ENCODE measurements at places on chromosomes 13 and 19.

DNA sequence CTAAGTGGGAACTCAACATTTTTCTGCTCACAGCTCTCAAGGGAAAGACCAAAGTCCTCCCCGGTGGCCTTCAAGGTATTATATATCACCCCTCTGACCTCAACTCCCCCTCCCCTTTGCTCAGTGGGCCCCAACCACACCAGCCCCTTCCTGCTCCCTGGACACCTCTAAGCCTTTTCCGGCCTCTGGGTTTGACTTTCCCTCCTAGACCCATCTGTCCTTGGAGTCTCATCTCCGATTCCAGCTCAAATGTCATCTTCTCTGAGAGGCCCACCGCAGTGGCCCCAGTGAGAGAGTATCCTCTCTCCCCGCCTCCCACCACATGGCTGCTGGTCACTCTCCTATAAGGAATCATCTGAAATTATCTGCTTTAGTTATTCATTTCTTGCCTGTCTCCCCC is 941 bp upstream of the UHRF1 start:
- no peak for ATAC-seq

DNA sequence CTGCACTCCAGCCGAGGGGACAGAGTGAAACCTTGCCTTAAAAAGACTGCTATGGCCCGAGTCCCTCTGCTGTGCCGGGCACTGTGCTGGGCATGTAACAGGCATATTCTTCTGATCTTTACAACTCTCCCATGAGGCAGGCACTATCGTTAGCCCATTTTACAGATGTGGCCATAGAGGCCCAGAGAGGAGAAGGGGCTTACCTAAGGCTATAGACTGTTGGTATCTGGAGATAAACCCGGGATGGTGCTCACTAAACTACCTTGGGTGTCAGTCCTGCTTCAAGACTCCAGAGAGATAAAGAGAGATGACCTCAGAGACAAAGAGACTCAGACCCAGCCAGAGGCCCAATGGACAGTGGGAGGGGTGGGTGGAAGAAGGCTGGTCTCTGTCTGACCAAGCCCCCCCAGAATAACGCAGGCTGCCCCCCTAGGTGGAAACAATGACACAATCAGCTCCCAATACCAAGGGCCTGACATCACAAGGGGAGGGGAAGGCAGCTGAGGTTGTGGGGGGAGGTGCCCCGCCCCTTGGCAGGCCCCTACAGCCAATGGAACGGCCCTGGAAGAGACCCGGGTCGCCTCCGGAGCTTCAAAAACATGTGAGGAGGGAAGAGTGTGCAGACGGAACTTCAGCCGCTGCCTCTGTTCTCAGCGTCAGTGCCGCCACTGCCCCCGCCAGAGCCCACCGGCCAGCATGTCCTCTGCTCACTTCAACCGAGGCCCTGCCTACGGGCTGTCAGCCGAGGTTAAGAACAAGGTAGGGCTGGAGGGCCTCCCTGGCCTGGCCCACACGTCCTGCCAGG is at the start of gene CNN1:
TSS of gene CNN1 (plus strand) at position 620 of the 805 bp plus-strand sequence. CDS start at position 697, 77 bp downstream.
- no peak for ATAC-seq

DNA sequence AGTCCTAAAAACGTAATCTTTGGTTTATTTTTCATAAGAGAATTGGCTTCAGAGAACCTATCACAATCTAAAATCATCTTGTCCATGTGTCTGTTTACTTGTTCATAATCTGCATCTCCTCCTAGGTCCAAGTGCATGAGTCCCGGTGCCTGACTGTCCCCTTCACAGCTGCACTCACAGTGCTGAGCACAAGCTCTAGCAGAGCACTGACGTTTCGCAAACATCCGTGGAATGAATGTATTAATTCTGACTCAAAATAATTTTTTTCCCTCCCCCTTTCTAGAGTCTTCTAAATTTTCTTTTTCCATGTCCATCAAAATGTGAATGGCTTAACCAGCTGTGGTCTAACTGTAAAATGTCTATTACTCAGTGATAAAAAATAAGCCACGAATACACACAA is 245.5 kb upstream of the TSHZ3 start:
- no peak for ATAC-seq

- no peak for ATAC-seq
Measured at GRCh38 chr13:60758637-60759036, 361.6 kb downstream of the TDRD3 start.

DNA sequence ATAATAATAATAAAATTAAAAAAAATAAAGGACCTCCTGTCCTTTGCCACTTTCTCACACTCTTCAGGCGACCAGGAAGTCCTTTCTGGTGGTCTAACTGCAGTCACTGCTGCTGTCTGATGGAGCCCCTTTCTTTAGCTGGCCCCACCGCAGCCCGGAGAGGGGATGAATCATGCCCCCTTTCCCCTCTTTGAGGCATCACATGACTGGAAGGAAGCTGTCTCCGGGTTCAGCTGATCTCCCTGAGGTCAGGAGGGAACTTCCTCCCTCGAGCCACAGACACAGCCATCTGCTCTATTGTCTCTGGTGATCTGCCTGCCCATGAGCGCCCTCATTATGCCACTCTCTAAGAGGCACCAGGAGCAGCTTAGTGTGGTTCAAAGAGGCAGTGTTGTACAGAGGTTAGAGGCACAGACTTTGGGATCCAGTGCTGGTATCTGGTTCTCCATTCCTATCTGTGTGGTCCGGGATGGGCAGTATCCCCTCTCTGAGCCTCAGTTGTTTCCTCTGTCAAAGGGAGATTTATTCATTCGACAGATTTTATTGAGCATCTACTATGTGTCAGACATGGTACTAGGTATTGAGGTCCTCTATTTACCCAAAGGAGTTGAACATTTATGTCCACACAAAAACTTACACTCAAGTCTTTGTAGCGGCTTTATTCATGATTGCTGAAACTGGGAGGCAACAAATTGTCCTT is 30.0 kb downstream of the VAV1 start:
- peak; percentile 49 for ATAC-seq

GRCh38 chr13:40116008-40116407 is 460.5 kb downstream of the COG6 start:
- ATAC-seq: peak; percentile 87

- no peak for ATAC-seq
Measured at GRCh38 chr19:41926763-41927496, 1.3 kb downstream of the ERFL start.

DNA sequence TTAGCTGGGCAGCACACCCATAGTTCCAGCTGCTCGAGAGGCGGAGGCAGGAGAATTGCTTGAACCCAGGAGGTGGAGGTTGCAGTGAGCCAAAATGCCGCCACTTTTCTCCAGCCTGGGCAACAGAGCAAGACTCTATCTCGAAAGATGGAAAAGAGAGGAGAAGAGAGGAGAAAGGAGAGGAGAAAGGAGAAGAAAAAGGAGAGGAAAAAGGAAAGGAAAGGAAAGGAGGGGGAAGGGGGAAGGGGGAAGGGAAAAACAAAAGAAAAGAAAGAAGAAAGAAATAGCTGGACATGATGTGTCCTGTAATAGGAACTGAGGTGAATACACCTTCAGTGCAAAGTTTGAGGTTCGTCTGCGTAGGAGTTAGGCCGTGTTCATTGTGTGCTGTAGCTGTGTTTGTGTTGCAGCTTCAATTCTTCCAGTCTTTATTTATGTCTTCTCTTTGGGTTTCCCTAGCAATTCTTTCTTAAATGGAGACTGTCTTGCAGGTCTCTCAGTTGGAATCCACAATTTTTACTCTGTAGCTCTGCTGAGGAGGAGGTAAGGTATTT is 13.4 kb downstream of the ZNF607 start:
- no peak for ATAC-seq

GRCh38 chr19:23440207-23440606 is 44.9 kb upstream of the ZNF91 start:
- ATAC-seq: no peak

- ATAC-seq: no peak
Measured at GRCh38 chr19:23402388-23402787, 7.1 kb upstream of the ZNF91 start.

GRCh38 chr13:63690672-63691071 is 2275.0 kb upstream of the PCDH20 start:
- ATAC-seq: no peak

GRCh38 chr13:72648513-72649065 is 78.8 kb downstream of the MZT1 start:
- ATAC-seq: no peak

DNA sequence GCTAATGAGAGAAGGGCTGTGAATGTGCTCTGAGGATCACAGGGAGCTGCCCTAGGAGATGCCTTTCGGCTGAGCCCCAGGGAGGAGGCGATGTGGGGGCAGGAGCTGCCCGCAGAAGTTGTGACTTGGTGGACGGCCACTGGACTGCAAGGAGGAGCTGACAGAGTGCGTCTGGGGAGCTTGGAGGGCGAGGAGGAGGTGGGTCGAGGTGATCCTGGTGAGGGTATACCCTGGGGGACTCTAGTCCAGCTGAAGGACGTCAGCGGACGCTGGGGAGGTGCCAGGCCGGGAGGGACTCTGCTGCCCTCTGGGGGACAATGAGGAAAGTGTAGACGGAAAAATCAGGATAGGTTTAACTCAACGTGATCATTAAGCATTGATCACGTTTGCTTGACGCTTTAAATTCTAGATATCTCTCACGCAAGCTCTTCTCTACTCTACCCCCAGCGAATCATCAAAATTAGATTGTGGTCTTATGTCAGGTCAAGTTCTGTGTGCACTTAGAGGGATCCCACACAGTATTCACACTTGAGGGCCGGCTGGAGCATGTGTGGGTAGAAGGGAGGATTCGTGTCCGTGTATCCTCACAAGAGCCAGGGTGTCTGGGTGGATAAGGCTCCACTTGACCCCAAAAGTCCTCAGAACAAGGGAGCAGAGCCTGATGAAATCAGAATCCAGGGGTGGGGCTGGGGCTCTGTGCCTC is 3.3 kb upstream of the CEACAM7 start:
- ATAC-seq: no peak

DNA sequence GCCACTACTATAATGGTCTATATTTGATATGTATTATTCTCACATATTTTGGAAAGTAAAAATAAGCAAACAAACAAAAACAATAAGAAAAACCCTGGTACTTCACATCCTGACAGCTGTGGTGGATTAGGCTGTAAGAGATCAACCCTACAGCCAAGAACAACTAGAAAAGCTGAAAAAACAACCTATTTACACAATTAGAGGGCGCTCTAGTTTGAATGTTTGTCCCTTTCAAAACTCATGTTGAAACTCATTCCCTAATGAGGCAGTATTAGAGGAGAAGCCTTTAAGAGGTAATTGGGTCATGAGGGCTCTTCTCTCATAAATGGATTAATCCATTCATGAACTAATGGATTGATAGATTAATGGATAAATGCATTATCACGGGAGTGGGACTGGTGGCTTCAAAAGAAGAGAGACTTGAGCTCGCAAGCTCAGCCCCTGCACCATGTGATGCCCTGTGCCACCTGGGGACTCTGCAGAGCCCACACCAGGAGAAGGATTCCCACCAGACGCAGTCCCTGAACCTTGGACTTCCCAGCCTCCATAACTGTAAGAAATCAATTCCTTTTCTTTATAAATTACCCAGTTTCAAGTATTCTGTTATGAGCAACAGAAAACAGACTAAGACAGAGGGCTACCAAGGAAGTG is 733.9 kb upstream of the ARGLU1 start:
- no peak for ATAC-seq

GRCh38 chr13:68895696-68896095 is 1211.9 kb upstream of the ATXN8OS start:
- ATAC-seq: no peak

- ATAC-seq: no peak
Measured at GRCh38 chr19:46296722-46297461, at the start of gene HIF3A. TSS of gene HIF3A (plus strand) at chr19:46297042. CDS start at chr19:46297077, 35 bp downstream.

- ATAC-seq: peak; percentile 89
Measured at GRCh38 chr19:14006085-14006765, at the start of gene RFX1. TSS of gene RFX1 (minus strand) at chr19:14006320. CDS start at chr19:13993843, 12,477 bp downstream.
